ENCODE measurements at places on chromosomes 16 and 17.

GRCh38 chr17:7261379-7262191 lies 693 bp downstream of the CLDN7 start:
- DNase-seq: peak; percentile 29

DNA sequence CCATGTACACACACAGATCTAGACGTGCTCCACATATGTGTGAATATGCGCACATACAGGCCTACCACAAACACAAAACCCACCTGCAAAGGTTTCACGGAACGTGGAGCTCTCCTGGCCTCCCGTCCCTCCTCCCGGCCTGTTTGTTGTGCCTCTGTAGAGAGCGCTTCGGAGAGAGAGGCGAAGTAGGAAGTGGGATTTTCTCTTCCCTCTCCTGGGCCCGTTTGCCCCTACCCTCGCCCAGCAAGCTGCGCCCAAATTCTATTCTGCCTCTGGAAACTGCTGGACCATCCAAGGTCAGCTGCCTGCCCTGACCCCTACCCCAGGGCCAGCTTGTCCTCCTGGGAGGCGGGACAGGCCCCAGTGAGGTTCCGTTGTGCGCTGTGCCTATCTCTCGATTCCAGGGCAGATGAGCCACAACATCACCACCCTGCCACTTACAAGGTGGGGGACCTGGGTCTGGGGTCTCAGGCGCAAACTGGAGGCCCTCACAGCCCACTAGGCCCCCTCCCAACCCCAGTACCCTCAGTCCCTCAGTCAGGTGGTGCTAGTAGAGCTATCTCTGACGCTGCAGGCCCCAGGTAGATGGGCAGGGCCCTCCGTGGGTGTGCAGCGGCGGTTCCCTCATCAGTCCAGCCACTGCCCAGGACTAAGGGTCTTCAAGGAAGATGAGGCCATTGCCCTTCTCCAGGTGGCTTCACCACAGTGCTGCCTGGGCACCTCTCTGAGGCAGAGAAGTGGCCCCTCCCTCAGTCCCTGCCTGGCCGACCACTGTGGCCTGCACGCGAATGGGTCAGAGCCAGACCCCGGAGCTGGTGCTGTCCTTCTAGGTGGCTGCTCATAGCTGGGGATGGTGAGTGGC lies 54.2 kb downstream of the BEAN1 start:
- DNase-seq: no peak

GRCh38 chr16:1917056-1917664 lies 1.1 kb downstream of the HS3ST6 start:
- peak; percentile 16 for DNase-seq

- DNase-seq: no peak
These were observed 67.7 kb downstream of the GAS7 start for GRCh38 chr17:10130677-10131076.

DNA sequence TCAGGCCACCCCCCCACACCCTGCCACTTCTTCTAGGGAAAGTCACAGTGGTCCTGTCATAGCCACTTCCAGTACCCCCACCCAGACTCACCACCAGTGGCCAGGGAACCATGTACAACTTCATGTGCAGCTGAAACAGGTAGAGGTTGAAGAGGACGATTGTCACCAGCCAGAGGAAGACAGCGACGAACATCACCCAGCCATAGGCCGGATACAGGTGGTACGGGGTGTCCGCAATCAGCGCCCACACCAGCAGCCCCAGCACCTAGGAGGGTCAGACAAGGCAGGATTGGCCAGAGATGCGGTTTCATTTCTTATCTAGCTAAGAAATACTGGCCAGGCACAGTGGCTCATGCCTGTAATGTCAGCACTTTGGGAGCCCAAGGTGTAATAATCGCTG lies 16.7 kb downstream of the ARL2BP start:
- no peak for DNase-seq
